Dorsolateral prefrontal cortex (tissue), 122 donors: ENCODE measurements at places on chromosomes 11 and 22.

DNA sequence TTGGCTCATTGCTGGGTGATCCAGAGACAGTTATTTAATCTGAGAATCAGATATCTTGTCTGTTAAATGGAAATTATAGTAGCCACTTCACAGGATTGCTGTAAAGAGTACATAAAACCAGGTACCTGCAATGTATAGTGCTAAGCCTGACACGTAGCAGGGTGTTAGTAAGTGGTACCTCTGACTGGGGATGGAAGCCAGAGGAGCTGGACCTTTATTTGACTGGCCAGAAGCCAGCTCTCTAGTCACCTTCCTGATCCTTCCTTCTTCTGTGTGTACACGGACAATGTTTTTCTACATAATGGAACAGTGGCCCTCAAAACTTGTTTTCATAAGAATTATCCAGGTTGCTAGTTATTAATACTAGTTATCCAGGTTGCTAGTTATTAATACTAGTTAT lies 25.5 kb upstream of the EHF start:
- no peak for DNase-seq

DNA sequence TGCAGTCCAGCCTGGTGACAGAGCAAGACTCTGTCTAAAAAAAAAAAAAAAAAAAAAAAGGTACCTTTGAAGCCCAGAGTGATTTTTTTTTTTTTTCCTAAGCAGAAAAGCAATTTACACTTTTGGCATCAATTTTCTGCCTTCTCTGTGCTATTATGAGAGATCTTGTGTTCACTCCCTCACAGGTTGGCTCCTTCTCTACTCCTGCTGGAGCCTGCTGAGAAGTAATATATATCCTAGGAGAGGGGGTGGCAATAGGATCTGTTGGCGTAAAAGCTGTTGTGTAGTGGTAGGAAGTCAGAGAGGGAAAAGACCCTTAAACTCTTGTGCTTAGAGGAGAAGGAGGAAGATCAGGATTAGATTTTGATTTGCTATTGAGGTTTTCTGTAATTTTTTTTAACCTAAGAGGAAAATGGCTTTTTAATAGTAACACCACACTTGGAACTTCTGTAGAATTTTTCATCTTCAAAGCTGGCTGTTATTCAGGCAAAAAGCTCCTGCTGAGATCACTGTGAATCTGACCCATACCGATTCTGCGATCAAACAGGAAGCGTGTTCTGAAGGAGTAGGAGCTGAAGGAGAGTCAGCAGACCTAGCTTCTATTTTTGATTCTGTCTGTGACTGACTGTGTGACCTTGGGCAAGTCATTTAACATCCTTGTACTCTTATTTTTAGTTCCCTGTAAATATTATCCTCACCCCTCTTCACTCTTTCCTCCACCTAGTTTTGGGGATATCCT lies 77.7 kb downstream of the TRIM44 start:
- no peak for DNase-seq

DNA sequence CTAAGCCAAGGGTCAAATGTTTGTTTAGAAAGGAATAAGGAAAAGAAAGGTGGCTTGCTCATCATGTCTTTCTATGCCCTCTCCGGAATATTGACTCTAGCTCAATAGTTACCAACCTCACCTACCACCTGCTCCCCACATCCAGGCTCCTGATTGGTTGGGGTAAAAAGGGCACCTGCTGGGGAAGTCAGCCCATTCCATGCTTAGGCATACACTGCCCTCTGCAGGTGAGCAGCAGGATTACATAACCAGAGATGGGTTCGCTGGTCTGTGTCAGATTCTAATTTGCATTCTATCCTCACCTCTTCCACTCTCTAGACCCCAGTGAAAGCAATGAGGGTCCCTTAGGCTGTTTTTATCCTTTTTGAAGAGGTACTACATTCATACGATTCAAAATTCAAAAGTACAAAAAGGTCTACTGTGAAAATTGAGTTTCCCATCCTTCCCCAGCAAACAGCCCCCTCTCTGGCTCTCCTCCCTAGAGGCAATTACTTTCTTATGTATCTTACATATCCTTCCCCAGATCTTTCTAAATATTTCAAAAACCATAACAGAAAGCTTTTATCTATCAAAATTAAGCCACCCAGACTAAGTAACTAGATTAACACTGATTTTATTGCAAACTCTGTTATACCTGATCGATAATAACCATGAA lies 98.0 kb upstream of the ASPHD2 start:
- no peak for DNase-seq

- DNase-seq, result no peak
Observed at GRCh38 chr22:43921370-43921769, 2.2 kb upstream of the PNPLA3 start.

GRCh38 chr11:85756401-85757200 lies 54.3 kb downstream of the SYTL2 start:
- no peak for DNase-seq

GRCh38 chr22:31038686-31039085 lies 42.4 kb upstream of the SMTN start:
- no peak for DNase-seq

DNA sequence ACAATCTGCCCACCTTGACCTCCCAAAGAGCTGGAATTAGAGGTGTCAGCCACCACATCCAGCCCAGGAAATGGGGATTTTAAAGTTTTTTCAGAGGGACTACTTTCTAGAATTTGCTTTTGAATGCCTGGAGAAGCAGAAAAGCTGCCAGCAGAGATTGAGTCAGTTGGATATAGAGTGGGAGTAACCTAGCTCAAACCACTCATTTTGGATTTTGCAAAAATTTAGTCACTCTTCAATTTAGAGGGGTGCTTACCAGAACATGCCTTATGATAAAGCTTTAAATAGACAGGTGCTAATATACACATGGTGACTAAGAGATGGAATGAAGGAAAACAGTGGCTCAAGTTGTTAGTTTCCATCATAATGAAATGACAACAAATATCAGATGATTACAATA lies 26.5 kb upstream of the PSMA1 start:
- no peak for DNase-seq

DNA sequence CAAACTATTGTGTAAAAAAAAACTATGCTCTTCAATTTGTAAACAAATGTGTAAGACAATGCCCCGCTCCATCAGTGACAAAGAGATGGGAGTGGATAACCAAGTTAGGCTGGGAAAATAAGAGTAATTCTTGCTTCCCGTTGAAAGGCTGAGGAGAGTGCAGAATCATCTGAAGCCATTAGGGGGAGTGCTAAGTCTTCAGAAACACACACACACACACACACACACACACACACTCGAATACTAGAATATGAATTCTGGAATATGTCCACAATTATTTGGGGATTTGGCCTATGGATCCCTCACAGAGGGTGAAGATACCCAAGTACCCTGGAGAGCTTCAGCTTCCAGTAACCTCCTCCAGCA lies 27.8 kb upstream of the ROBO3 start:
- DNase-seq, result no peak

- no peak for DNase-seq
Observed at GRCh38 chr22:20573833-20574615, 66.6 kb downstream of the MED15 start.

- DNase-seq, result no peak
Observed at GRCh38 chr11:116511684-116512083, 261.1 kb downstream of the BUD13 start.

DNA sequence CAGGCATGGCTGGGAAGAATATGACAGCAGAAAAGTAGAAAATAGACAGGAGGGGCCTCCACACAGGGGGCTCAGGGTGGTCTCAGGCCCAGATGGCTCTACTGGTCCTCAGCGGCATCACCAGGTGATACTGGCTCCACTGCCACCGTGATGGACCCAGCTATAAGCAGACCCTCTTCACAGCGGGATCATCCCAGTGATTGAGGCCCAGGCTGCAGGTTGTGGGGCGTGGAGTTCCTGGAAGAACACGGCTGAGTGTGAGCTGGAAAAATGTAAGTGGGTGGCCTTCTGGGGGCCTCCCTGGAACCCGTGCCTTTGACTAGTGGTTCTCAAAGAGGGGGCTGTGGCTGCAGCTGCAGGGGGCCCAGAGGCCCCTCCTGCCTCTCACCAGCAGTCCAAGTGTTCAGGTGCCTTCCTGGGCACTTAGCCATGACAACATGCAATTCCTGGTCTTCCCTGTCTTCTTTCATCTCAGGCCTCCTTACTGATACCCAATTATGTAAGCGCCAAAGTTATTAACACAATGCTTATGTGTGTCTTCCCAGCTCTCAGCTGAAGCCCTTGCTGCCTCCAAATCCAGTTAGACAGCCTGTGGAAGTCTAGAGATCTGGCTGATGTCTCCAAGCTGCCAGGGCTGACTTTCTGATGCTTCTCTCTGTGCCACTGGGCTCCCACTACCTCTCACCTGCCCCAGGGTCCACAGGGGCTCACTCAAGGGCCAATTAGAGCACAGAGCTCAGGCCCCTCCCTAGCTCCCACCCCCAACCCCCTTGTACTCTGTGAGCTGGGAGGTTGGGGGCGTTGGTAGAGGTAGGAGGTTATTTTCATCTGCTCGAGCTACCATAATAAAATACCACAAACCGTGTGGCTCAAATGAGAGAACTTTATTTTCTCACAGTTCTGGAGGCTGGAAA lies 110.1 kb upstream of the LMO1 start:
- DNase-seq, result no peak

GRCh38 chr11:72760539-72761405 lies 8.6 kb upstream of the ARAP1 start:
- no peak for DNase-seq

DNA sequence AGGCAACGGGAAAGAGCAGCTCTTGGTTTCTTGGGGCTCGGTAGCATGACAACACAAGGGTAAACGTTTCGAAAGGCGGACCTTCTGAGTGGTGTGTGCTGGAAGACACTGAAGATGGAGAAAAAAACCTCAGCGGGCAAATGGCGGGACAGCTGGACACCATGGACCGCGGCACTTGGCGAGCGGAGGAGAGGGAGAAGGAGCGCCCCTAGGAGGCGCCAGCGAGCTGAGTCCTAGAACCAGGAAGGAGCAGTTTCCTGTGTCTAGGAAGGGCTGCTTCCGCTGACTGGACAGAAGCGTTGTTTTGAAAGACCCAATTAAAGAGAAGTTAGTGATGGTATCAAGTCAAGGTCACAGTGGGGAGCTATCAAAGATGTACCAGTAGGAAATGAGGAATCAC lies 44.0 kb upstream of the OPCML start:
- no peak for DNase-seq

- no peak for DNase-seq
Observed at GRCh38 chr22:35802885-35803284, 85.2 kb downstream of the APOL5 start.

DNA sequence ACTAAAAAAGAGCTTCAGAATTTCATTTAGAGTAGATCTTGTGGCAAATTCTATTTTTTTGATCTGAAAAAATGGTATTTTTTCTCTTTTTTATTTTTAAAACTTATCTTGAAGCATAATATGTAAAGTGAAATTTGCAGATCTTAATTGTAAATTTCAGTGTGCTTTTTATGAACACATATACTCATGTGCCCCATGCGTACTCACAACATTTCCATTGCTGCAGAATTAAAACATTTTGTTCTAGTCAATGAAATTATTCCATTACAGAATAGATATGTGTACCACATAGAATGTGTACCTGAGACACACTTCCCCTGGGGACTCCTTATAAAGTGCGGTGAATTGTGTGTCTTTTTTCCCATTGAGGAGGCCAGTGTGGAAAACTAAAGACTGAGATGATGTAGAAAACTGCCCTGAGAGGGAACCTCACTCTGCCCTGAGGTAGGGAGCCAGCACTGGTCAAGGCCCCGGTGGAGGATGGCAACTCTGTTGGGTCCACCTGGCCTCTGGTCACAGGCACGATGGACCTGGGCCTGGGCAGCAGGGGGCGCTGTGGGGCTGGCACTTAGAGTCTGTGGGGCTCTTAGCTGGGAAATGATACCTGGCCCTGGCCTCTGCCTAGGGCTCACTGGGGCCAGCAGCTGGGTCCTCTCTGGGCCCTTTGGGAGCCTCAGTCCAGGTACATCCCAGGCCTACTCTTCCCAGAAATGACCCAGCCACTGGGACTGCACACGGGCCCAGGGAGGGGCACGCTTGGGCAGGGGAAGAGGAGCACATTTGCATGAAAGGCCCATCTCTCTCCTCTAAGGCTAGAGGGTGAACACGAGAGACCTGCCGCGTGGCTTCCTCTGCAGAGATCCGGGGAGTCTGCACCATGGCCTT lies 77.9 kb upstream of the TOP3B start:
- DNase-seq, result peak; percentile 77

- DNase-seq, result no peak
Observed at GRCh38 chr11:70466154-70466553, 67.8 kb downstream of the CTTN start.

DNA sequence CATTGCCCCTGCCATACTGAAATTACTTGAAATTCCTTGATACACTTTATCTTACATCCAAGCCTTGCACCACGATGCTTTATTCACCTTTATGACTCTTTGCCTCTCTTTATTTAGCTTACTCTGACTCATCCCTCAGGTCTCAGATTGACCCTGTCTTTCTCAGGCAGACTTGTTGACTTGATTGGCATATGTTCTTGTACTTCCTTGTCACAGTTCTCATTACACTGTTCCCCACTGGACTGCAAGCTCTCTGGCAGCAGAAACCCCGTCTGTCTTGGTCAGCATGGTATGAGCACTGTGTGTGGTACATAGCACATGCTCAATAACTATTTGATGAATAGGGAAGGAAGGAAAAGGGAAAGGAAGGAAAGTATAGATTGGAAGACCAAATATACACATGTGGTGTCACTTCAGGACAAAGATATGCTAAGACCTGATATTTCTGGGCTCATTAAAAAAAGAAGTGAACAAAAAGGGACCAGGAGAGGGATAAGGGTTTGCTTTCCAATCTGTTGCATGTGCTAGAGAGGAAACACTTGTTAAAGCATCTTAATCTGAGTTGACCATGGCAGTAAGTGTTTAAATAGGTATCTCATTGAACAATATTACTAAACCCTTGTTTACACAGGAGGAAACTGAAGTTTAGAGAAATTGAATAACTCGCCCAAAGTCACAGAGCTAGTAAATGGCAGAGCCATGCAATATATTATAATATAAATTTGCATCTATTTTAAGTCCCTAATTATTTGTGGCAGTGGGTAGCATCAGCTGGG lies 7.2 kb downstream of the LYVE1 start:
- no peak for DNase-seq

- DNase-seq, result no peak
Observed at GRCh38 chr22:46900549-46900948, 138.1 kb downstream of the TBC1D22A start.

- peak; percentile 47 for DNase-seq
Observed at GRCh38 chr11:134760299-134760698, 348.3 kb upstream of the B3GAT1 start.

GRCh38 chr22:26592421-26592891 lies 2.5 kb upstream of the TPST2 start:
- no peak for DNase-seq

DNA sequence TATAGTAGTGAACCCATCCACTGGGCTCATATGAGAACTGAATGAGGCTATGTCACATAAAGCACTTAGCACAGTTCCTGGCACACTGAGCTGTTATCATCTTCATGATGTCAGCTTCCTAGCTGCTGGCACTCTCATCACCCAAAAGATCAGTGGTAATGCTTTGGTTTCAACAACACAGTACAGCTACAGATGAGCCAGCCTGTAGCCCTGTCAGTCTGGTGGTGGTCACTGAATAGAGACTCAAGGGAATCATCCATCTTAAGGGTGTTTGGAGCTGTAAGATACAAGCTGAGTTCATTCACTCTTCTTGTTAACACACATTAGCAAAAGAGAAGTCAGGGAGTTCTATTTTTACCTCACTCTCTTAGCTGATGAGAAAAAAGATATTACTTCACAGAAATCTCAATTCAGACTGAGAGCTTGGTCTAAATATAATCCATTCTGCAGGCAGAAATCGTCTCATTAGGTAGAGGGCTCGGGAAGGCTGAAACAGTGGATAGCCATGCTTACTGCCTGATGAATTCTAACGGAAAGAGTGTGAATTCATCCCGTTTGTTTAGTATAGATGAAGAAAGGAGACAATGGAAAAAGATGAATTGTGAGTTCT lies 6.3 kb upstream of the SLC1A2 start:
- no peak for DNase-seq

- no peak for DNase-seq
Observed at GRCh38 chr11:28615542-28615941, 507.4 kb downstream of the METTL15 start.
